ENCODE measurements at places on chromosomes 1 and 21.

DNA sequence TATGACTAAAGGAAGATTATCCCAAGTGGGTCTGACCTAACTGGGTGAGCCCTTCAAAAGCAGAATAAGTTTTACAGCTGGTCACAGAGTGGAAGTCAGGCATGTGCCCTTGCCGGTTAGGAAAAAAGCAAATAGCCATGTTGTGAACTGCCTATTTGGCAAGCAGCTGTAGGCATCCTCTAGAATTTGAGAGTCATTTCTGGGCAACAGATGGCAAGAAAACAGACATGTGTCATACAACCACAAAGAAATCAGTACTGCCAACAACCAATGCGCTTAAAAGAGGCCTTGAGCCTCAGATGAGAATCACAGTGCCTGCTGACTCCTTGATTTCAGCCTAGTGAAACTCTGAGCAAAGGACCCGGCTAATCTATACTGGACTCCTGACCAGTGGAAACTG lies 26.8 kb downstream of the LRRC53 start:
- no peak for DNase-seq

GRCh38 chr1:36256558-36257374 lies 32.5 kb downstream of the THRAP3 start:
- DNase-seq = no peak

GRCh38 chr21:46639489-46640386 lies 4.3 kb downstream of the PRMT2 start:
- DNase-seq = no peak

GRCh38 chr1:216682752-216683151 lies 40.5 kb downstream of the ESRRG start:
- peak; percentile 60 for DNase-seq

DNA sequence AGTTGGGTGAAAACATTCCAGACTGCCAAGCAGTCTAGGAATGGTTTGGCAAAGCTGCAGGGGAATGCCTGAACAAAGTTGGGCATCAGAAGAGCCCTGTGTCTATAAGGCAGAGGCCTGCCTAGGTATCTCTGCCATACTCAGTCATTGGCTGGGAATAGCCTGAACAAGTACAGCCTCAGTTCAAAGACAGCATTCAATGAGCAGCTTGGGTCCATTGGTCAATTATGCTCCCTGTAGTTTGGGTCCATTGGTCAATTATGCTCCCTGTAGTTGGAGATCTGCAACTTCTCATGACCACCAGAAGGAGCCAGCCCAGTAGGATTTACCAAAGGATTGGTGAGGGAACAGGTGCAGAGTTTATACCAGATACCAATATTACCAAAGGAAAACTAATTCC lies 31.6 kb downstream of the FMO3 start:
- no peak for DNase-seq

DNA sequence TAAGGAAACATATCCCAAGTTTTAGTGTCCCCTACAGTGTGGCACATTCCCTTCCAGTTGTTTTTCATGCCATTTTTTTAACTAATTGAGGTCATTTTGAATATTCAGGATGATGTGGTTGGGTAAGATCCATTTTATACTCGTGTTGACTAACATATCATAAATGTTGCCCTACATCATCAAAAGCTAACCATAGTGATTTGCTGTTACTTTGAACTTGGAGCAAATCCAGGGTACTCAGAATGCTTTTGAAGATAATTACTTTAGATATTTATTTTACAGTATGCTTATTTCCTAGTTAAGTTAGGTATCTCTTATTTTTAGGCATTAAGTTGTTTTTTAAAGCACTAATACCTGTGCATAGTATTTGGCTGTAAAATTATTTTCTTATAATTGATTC lies 57.8 kb downstream of the DYRK1A start:
- DNase-seq = no peak

DNA sequence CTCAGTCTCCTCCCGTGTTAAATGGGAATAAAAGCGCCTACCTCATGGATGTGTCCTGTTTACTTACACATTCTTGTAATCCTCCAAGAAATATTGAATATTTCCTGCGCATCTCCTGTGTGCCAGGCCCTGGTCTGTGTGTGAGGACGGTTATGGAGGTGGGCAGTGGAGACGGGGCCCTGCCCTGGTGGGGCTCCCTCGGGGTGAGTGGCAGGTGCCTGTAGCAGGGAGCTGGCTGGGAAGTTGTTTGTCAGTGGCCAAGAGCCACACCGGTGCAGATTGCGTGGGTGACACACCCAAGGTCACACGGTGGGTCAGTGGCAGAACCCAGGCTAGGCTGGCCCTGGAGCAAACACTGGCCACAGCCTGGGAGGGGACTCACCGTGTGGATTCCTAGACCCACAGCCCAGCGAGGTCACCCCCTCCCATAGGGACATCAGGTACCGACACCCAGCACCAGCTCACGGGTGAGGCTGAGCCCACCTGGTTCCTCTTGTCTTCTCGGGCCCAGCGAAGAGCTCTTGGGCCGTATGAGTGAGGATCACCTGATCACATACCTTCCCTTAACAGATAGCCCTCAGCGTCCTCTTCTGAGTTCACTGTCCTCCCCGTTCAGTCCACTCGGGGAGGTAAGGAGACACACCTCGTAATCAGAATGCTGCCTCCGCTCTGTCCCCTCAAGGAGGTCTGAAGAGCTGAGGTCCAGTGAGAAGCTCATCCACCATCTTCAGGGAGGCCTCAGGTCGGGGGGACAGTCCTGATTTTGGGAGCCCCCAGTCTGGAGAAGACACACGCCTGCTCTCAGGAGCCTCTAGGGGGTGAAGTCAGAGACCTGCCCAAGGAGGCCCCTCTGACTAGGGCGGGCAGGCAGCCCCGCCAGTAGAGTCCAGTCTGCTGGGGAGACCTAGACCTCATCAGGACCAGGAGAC lies 349.6 kb downstream of the MATN1 start:
- DNase-seq = no peak

DNA sequence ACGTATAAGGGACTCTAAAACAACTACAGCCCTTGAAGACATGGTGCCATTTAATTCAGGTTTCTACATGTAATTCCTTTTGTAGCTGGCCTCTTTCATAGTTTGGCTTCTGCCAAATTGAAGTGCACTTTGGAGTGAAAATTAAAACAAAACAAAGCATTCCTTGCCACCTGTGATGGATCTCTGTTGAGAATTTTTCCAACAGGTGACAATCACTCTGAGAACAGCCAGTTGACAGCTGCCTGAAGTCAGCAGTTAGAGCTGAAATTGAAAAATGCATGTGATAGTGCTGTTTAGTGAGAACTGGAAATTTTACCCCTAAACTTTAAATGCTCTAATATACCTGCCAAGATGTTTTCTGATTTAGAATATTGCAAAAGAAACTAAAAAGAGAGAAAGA lies 134.5 kb downstream of the SNX7 start:
- no peak for DNase-seq

GRCh38 chr1:6082430-6082971 lies 36.8 kb downstream of the KCNAB2 start:
- no peak for DNase-seq

- peak; percentile 96 for DNase-seq
Observed at GRCh38 chr1:155135415-155136028, at the start of gene SLC50A1. Gene SLC50A1, plus strand, starts transcription at chr1:155135852. Its CDS starts 60 bp downstream, at chr1:155135912.

DNA sequence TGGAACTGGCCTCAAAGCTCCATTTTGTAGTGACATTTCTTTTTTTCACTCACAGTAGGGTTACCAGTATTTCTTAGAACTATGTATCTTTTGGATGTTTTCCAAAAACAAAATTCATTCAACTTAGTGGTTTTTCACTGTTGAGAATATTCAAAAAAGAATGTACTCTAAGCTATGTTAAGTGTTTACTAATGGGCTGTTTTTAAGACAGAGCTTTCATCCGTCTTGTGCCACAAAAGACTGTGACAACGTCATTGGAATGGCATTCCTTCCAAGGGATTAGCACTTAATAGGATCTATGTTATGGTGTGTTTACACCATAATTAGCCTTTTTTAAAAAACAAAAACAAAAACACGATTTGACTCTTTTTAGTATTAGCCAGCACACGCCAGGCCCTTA lies 66.8 kb downstream of the TTC3 start:
- no peak for DNase-seq

- no peak for DNase-seq
Observed at GRCh38 chr1:25187077-25187476, 45.2 kb downstream of the SYF2 start.

- no peak for DNase-seq
Observed at GRCh38 chr1:29120947-29121485, 2.7 kb downstream of the TMEM200B start.

DNA sequence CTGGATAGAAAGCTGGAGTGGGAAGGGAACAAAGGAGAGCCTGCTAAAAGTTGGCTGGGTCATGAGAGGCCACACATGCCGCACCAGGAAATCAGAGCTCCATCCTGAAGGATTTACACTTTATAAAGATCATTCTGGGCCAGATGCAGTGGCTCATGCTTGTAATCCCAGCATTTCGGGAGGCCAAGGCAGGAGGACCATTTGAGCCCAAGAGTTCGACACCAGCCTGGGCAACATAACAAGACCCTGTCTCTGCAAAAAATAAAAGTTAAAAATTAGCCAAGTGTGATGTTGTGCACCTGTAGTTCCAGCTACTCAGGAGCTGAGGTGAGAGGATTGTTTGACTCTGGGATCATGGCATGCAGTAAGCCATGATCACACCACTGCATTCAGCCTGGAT lies 28.7 kb upstream of the RASAL2 start:
- DNase-seq = no peak

GRCh38 chr1:172394811-172395210 lies 25.7 kb upstream of the C1orf105 start:
- no peak for DNase-seq

DNA sequence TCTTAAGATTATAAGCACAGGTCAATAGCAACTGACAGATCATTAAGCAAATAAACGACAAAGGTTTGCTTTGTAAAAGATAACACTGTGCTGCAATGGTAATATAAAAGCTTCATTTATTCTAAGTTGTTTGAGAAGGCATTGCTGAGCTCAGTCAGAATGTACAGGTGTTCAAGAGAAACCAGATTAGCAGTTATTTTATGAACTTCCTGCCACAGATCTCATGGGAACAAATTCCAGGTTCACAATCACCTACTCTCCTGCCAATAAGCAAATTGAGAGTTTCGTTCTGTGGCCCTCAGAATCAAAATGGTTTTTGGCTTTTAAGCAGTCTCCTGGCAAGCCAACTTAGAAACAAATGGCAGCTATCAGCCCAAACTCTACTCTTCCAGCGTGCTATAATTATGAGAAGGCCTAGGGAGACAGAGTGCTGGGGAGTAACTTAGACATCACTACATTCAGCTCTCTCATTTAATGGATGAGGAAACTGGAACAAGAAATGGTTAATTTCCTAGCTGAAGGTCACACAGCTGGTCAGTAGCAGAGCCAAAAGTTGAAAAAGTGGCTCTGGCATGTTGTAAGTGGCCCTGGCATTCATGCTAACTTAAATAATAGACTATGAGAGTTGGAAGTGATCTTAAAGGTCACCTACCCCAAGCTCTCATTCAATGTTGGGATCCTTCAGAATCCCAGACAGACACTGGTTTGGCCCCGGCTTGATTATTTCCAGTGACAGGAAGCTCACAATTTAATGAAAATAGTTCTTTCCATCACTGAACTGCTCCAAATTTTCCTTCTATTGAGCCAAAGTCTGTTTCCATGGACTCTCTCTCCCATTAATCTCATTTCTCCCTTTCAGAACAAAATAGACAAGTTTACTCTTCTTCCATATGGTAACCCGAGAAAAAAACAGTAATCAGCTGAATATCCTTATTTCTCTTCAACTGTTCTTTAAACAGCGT lies 82.6 kb upstream of the EDEM3 start:
- peak; percentile 20 for DNase-seq

DNA sequence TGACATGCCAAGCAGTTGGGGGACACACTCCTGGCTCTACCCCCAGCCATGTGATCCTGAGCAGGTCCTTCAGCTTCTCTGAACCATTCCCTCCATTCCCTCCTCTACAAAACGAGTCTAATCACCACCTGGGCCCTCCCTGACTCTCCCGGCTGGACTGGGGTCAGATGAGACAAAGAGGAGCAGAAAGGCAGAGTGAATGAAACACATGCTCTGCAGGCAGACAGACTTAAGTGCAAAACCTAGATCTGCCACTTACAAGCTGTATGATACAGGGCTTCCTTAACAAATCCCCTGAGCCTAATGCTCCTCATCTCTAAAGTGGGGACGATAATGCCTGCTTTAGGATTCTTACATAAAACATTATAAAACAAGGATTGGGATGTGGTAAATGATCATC lies 17.3 kb downstream of the RIMS3 start:
- no peak for DNase-seq

GRCh38 chr1:115829947-115830346 lies 11.0 kb downstream of the NHLH2 start:
- DNase-seq = no peak

DNA sequence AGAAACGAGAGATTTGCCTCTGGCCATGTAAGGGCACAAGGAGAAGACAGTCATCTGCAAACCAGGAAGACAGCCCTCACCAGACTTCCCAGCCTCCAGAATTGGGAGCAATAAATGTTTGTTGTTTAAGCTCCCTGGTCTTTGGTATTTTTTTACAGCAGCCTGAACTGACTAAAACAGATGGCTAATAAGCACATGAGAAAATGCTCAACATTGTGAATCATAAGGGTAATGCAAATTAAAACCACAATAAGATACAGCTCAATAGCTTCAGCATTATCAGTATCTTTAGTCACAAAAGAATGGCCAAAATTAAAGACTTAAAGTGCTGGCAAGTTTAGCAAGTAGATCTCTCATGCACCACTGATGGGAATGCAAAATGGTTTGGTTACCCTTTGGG lies 11.7 kb downstream of the UBE2G2 start:
- DNase-seq = no peak

GRCh38 chr1:197521118-197521739 lies 253.2 kb downstream of the CRB1 start:
- peak; percentile 53 for DNase-seq

DNA sequence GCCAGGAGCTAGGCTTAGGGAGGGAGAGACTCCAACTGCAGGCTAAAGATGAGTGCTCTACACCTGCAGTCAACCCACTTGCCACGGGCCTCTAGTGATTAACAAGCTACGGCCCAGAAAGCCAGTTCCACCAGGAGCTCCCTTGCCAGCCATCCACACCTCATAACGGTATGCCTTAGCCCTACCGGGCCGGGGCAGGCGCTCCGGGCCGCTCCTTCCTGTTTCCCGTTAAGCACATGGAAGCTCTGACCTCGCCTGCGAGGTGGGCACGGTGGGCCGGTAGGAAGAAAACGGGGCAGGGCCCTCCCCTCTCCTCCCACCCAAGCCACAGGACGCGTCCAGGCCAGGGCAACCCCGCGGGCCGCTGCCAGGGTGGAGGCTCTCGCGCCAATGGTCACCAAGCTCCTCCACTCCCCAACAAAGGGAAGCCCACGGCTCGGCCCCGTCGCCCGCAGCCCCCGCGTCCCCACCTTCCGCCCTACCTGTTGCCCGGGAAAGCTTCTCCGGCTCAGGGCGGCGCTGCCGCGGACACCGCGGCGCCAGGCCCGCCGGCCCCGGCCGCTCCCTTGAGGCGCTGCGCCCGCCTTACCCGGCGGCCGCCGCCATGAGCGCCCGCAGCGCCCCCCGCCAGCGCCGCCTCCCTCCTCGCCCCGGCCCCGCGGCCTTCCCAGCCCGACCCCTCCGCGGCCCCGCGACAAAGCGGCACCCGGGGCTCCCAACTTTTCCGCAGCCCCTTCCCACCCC lies 627 bp downstream of the CERS2 start:
- DNase-seq = peak; percentile 53
